ENCODE measurements at places on chromosomes 6 and 20.

DNA sequence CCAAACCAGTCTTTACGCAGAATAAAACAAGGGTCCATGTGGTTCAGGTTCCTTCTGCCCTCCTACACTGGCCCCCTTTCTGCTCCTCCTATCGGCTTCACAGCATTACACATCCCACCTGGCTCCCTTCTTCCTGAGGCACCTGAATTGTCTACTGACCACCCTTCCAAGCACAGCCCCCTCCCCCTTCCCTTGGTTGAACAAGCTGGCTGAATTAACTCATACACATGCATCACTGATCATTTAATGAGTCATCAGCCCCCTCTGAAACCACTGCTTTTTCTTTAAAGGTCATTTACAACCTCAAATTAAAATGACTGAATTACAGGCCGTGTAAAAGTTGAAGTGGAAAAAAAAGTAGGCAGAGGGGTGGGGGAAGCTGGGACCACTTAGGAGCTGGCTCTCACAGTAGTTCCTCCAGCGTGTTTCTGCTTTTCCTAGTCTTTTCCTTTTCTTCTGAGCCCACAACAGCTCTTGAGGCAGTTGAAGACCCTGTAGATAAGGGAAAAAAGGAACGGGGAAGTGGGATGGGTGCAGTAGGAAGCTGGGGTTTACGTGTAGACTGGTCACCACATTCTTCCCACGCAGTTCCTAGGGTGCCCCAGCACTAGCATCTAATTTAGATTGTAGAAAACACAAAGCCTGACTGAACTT is 67.6 kb downstream of the FYN start:
- DNase-seq, result no peak

DNA sequence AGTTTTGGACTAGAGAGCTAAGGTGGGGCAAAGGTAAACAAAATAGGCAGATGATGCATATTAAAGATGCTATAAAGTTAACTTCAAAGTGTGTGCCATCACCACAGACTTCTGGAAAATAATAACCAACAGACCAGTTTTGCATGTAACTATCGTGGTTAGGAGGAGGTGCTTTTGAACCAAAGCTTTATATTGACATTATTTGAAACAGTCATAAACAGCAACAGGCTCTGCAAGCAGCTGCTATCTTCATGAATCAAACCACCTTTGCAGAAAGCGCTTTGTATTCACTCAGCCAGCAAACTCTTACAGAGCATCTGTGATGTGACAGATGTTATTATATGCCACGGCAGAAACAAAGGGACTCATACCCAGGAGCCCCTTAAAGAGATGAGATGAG is 81.9 kb downstream of the CRYBG1 start:
- no peak for DNase-seq

- no peak for DNase-seq
These were observed at the start of gene NRSN2 for GRCh38 chr20:346640-347316. Gene NRSN2 (plus strand): TSS chr20:347111. CDS start chr20:349644, 2,533 bp downstream.

DNA sequence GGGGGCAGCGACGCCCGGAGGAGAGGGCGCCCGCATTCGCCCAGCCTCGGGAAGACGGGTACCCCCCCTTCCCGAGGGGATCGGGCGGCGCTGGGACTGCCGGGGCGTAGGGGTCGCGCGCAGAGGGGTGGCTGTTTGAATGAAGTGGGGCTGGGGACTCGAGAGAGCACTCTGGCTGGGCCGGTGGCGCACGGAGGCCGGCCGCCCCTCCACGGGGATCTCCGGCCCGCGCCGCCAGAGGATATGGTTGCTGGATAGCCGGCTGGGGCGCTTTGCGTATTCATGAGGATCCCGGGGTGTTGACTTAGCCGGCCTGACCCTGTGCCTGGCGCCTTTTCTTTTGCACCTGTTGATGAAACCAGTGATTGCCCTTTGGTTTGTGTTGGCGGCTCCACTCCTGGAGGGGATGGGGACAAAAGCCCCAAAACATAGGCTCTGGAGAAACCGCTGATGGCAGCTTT is 469 bp downstream of the SYNJ2 start:
- DNase-seq, result no peak

DNA sequence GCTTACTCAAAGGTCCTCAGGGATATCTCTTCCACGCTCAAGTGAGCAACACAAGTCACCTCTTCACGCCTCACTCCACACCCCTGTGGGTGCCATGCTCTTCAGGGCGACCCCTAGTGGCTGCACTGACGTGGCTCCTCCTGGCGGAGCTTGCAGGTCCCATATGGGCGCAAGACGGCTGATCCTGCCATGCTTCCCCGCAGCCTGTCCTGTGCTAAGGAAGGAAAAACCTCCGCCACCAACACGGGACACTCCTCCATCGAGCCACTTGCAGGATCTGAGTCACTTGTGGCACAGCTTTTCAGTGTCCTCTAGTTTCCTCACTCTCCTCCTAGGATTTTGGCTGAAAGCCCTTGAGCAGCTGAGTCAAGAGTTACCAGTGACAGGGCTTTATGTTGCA is 90.7 kb downstream of the KHDC1L start:
- DNase-seq, result no peak

DNA sequence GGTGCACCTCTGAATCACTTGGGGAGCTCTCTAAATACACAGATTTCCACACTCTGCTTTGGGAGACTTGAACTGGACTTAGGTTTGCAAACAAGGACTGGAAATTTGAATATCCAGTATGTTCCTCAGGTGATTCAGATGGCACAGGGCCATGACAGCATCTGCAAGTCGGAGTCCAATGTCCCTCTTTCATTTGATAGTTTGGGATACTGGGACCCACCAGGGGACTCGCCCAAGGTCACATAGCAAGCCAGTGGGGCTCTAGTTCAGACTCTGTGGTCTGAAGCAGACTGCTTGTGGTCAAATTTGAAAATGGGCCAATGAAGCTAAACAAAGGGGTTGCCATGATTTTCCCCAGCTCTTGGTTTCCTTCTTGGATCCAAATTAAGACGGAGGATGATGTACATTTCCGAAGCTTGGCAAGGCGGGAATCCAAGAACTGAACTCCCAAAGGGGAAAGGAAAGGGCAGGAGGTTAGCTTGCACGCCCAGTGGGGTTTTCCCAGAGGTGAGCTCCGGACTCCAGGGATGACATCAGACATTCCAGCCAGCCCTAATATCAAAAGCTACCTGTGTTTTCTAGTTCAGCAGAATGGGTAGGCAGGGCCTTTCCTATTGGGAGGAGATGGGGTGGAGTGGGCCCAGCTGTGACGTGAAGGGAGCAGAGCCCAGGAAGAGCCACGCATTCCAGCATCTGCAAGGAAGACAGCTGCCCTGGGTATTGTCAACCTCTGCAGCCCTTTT is 3.4 kb upstream of the SYS1 start:
- DNase-seq, result no peak

DNA sequence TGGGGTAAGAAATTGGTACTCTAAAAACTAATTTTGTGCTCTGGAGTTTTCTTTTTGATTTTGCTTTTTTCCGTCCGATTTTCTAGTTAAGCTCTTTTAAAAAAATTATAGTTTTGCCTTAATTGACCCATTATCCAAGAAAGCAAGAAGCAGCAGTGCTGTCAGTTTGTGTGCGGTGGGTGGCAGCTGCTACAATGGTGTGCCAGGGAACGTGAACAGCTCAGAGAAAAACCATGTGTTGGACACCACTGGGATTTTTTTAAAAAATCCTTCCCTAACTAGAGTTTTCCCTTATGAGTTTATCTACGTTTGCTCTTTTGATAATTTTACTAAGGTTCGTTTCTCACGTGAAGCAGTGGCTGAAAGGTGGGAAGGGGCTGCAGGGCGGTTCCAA is 8.0 kb downstream of the MAP3K5 start:
- DNase-seq, result no peak

DNA sequence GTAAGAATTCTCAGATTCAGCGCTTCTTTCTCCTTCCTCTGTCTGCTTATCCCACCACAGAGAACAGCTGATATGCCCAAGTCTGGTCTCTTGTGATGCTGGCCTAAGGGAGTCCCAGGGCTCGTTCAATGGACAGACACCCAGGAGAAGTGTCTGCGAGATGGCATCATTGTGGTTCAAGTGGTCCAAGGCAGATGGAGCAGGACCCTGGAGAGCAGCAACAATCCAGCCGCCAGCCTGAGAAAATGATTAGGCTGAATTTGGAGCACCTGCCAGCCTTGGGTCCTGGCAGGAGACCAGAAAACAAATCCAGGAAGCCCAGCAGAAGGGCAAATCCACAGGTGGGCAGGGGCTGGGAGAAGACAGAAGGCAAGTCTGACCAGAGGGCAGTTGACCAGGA is 145.8 kb downstream of the PTPRT start:
- DNase-seq, result no peak

GRCh38 chr6:163487606-163488005 is 73.1 kb downstream of the QKI start:
- DNase-seq, result no peak

All from activated T-cell treated with anti-CD3 and anti-CD28 coated beads for 1 hour (primary cell).